T-helper 2 cell (primary cell): ENCODE measurements at places on chromosomes 13 and 19.

GRCh38 chr13:97757807-97758206 is 195.7 kb upstream of the IPO5 start:
- no peak for DNase-seq

- no peak for DNase-seq
Measured at GRCh38 chr13:34816245-34816884, 125.7 kb upstream of the NBEA start.

DNA sequence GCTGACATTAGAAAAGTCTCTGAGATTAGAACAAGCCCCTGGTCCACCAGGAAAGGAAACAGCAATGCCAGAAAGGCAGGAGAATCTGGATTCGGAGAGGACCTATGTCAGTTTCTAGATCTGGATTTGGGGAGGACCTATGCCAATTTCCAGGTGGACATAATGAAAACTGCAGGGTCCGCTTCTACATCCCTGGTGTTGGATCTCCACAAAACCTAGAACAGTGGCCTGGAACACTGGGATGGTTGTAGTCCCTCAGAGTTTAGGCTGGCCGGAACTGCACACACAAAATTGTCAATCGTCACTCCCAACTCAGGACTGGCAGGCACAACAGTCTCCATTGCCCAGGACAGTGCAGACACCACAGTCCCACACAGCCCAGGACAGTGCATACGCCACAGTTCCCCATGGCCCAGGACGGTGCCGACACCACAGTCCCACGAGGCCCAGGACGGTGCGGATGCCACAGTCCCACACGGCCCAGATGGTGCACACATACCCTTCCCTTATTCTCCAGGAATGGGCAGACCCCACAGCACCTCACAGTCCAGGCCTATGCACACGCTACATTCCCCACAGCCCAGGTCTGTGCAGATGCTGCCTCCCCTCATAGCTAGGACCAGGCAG is 341.7 kb downstream of the UQCRFS1 start:
- no peak for DNase-seq

DNA sequence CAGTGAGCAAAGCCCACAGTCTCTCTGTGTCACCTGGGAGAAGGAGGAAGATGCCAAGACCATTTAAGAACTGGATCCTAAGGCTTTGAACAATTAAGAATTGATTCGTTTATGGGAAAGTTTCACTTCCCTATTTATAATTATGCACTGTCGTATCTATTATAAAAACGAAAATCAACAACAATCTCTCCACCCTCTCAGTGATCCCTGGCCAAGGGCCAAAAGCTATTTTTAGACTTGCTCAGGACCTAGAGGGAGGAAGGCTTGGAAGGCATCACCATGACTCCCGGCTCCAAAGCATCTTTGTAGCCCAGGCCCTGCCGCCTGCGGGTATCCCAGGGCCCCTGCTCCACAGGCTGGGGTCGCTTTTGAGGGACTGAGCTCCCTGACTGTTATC is 1.3 kb downstream of the RHPN2 start:
- DNase-seq: no peak

- DNase-seq: no peak
Measured at GRCh38 chr13:102328909-102329308, 72.9 kb downstream of the FGF14 start.

DNA sequence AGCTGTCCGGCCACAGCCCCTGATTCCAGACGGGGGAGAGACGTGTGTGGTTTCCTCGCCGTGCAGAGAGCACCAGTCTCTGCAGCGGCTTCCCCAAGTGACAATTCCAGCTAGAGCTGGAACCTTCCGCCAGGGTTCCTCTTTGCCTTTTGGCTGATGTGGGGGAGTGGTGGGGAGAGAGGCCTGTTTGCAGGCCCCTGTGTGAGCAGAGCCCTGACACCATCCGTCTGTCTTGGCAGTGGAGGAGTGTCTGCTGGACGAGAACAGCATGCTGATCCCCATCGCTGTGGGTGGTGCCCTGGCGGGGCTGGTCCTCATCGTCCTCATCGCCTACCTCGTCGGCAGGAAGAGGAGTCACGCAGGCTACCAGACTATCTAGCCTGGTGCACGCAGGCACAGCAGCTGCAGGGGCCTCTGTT is 25.0 kb downstream of the LAMP1 start:
- no peak for DNase-seq

- no peak for DNase-seq
Measured at GRCh38 chr19:53130506-53130905, 2.2 kb downstream of the ZNF415 start.

DNA sequence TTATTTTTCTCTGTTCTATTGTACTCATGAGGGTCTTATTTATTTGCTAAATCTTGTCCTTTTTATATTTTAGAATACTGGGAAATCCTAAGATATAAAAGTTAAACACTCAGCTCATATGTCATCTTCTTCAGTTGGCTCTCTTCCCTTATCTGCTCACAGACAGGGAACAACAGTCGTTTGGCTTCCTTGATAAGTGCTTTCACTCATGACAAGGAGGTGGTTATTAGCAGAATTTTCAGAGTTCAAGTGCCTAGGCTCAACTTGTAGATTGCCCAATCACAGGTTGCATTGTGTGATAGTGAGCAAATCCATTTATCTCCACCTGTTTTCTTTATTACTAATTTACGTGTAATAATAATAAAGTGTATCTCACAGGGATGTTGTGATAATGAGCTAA is 620.3 kb upstream of the PCDH20 start:
- DNase-seq: no peak

DNA sequence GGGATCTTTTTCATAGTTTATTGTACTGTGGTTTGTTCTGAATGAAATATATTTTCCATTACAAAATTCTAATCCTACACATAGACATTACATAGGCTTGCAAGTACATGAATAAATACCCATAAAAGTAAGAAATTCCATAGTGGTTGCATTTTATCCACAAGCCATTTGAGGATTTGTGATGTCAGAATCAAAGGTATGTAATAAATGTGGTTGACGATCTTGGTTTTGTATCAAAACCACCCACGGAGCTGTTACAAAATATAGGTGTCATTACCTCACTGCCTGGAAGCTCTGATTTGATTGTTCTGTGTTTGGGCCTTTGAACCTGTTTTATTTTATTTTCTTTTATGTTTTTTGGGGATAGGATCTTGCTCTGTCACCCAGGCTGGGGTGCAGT is 125.1 kb downstream of the NALCN start:
- DNase-seq: no peak

GRCh38 chr13:104980586-104980985 is 1554.9 kb downstream of the EFNB2 start:
- DNase-seq: no peak

DNA sequence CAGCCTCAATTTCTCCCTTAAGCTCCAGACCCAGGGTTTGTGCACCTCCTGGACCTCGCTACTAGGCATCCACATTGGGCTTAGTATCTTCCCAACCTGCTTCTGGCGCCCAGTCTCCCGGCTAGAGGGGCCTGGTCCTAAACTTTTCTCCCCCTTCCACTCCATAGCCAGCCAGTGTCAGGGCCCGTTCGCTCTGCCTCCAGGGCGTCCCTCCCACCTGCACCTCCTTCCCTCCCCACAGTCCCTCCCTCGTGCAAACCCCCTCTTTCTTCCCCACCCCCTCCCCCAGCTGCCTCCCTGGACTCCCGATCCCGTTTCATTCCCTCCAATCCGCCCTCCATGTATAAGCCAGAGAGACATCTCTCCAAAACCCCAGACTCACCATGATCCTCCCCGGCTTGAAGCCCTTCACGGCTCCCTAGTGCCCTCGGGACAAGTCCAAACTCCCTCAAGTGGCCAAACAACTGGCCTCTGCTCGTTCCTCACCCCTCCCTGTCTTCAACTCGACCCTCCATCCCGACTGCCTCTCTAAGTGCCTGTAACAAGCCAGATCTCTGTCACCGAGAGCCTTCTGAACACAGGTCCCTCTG is 997 bp upstream of the SAMD4B start:
- DNase-seq: no peak

DNA sequence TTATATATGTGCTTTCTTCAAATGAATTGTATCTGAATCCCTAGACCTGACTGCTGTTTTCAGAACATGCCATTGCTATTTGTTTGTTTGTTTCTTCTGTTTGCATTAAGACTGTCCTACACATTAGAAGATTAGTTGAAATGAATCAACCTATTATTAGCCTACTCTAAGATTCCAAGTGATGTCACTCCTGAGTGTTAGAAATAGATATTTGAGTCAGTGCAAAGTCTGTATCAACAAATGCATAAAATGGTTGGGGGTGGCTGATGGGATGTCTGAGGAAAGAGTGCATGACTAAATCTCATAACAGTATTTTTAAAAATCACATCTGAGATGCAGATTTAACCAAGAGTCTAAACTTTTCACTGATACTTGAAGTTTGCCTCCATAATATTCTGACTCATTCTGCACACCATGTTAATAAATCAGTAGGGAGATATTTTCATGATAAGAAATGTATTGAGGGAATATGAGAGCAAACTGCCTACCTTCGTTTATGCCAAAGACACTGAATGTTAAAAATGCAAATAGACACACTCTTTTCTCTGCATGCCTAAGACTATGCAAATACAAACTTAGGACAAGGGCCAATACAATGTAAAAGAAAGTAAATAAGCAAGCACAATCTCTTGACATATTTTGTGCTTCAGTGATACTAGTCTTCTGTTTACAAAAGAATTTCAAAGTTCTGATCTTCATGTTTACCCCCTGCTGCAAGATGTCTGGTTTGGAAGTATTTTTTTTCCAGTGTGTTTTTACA is 253.3 kb downstream of the LIG4 start:
- no peak for DNase-seq

GRCh38 chr19:34974646-34975045 is 10.6 kb upstream of the ZNF792 start:
- no peak for DNase-seq

- DNase-seq: no peak
Measured at GRCh38 chr13:59236309-59236919, 927.3 kb downstream of the DIAPH3 start.

DNA sequence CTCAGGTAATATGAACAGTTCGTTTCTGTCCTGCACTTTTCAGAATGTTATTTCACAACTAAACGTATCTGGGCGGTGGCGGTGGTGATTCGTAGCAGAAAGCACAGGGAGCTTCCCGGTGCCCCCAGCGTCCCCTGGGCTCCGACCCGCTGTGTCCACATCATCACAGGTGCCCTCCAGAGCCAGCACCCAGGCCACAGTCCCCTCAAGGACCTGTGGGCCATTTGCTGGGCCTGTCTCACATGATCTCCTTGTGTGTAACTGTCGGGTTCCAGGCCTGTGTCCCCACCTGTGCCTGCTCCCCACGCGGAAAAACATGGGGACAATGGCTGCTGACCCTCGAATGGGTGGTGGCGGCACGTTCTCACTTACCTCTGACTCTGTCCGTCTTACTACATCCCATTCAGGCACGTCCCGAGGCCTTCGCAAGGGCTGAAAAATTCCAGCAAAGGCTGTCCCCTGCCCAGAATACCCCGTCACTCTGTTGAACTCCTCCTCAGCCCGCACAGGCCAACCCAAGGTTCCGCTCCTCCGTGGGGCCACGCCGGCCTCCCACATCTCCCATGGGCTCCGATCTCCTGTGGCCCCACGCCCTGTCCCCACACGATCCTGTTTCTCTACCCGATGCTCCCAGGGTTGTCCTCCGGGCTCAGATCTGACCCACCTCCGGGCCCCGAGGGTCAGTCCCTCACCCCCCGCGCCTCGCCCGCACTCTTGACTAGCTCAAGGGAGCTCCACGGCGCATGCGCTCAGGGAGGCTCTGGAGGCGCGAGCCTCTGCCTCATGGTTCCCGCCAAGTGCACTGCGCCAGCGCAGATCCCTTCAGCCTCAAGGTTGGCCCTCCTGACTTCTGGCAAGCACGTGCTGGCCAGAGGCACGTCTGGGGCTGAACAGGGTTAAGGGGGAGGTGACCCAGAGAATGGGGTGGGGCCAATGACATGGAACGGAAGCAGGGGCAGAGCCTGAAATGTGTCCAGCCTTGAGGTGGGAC is 21.2 kb downstream of the DEDD2 start:
- DNase-seq: no peak
